ENCODE measurements at places on chromosomes 2 and 18. TPM values are rescaled to one million over a fixed set of nuclear protein-coding genes. Genes with fewer than 3 reads are reported as not detected.

GRCh38 chr2:210663631-210664089 lies 107.3 kb downstream of the CPS1 start:
- DNase-seq: no peak

HOXD13 gene
- total RNA-seq: not detected

GRCh38 chr2:72008608-72009007 lies 139.1 kb downstream of the CYP26B1 start:
- no peak for DNase-seq

DNA sequence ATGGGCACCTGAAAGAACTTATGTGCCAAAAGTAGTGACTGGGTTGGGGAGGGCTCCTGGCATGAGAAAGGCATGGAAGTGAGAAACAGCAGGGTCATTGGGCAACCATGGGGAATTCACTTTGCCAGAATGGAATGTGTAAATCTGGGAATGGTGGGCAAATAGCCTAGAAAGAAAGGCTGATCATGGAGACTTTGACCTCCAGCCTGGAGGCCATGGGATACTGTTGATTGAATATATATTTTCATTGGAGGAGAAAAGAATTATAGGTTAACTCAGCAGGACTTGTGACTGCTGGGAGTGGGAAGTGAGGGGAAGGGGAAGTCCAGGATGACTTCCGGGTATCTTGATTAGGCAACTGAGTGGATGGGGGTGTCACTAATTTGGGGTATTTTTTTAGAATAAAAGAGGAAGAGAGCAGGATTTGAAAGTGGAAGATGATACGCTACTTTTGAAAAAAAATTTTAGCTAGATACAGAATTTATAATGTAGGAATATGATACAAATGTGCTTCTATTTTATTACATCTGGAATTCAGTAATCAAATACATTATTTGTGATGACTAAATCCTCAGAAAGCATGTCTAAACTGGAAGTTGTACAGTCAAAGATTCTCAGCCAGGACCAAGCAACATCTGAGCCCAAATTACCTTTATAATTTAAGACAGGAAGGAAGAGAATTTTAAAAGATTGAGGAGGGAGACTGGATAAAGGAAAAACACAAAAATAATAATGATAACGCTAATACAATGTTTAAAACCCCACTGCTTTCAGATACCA lies 116.2 kb downstream of the GATA6 start:
- no peak for DNase-seq

HOXD3 gene
- not detected for total RNA-seq

GRCh38 chr2:3462493-3463104 lies 56.7 kb downstream of the ADI1 start:
- no peak for DNase-seq

SPATS2L gene
- 5.9 TPM for total RNA-seq

DNA sequence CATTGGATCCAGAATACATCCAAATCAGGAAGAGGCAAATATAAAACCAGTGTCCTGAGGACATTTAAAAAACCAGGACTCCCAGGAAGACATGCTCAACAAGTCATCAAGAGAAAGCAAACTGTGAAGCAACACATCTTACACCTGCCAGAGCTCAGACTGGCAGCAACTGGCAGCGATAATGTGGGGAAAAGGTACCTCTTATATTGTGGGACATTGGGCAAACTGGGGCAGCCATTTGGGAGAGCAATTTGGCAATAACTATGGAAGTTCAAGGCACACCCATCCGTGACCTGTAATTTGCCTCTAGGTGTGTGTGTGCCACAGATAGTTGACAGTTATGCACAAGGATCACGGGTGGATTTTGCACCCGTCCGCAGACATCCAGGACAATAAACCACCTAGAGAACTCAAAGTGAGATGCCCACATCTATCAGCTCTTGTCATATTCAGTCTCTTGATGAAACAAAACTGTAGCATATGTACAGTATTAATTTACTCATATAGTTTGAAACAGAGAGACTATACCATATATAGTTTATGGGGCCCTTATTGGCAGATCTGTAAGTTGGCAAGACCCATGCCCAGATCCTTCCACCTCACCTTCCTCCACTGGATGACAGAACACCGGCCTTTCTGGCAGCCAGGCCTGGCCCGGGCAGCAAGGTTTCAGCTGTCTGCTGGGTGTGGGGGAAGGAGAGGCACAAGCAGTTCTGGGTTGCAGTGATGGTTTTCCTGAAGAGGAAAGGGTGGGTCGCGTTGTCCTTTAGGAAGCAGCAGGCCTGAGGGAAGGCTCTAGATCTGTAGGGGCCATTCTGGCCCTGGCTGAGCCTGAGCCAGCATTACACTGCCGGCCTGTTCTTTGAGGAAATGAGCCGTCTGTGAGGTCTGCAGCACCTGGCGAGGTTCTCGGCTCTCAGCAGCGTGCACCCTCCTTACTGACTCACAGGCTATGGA lies 18.8 kb downstream of the HJURP start:
- DNase-seq: no peak

DNA sequence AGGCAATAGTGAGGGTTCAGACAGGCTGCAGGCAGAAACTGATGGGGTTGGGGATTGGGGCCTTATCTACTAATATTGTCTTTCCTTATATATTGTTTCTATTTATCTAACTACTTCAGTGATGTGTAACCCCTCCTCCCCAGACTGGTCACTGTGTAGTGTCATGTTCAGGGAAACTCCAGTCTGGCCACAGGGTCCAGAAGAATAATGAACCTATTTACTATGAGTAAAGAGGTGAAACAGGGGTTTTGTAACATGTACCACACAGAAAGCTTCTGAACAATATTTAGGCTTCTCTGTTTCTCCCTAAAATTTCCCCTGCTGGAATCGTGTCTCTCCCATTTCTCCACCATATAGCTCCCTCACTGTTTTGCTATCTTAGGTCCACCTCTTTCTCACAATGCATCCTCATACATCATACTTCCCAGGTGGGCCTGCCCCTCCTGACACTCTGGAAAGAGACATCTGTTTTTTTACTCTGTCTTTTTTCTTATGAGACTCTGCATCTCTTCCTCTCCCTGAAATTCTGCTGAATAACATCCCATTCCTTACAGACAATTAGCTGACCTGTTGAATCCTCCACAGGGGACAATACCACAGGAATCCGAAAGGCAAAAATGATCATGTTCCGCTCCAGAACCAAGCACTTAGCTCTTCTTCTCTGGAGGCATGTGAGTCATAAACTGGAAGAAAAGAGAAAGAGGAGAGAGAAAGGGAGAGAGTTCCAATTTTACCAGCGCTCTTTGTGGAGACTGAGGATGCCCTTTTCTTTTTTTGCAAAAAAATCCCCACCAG lies 154.8 kb downstream of the ZEB2 start:
- DNase-seq: no peak

DNA sequence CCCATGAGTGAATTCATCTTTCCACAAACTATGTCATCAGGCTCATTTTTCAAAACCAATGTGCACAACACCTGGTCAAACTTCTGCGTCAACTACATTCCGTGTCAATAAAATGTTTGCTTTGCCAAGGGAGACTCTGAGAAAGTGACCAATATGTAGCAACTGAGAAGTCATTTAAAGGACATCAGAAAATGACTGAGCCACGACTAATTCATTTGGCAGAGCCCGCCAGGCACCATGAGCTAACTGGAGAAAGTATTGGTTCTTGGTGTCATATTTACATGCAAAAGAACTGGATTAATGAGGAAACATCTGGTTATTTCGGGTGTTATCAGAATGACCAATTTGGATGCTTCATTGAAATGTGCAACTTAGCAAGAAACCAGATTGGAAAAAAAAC lies 7.2 kb downstream of the RND3 start:
- no peak for DNase-seq

DNA sequence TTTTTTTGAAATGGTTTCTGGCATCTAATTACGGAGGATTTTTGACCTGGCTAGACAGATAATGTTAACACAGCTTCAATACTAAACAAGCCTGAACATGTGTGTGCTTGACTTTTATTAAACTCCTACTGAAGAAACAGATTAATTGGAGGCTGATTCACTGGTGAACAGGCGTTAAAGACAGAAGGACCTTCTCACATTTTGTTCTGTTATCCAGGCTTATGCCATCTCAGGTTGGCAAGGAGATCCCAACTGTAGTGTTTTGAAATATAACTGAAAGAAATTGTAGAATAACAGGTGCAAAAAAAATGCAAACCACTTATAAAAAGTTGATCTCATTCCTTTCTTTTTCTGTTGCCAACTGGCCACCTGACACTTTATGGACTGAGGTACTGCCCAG lies 269.6 kb downstream of the ARHGAP15 start:
- no peak for DNase-seq

OTOF gene
- 0.91 TPM for total RNA-seq

- no peak for DNase-seq
Observed at GRCh38 chr2:10447300-10447894, 730 bp downstream of the ODC1 start.

GRCh38 chr18:13530879-13531387 lies 195.4 kb downstream of the FAM210A start:
- no peak for DNase-seq

TACR1 gene
- total RNA-seq: not detected

PARD3B gene
- total RNA-seq: 1.2 TPM

BOLL gene
- not detected for total RNA-seq

- no peak for DNase-seq
Observed at GRCh38 chr2:137178951-137179377, 413.6 kb downstream of the THSD7B start.

DNA sequence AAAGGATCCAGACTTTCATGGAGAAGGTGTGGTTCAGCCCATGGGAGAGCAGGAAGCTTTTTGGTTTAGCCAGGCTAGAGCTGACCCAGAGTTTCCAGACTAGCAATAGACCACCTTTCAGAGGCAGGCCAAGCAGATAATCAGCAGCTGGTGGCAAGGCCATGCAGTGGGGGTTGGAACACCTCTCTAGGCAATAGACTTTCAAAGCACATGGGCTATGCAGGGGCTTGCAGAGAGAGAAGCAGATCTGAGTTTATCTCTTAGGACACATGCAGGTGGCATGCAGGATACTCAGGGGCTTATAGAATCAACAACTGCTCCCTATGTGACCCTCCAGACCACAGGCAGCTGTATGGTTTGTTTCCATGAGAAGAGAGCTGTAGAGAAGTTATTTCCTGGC lies 9.4 kb downstream of the XIRP2 start:
- no peak for DNase-seq

SERPINB3 gene
- total RNA-seq: not detected

GRCh38 chr2:106642679-106643078 lies 155.5 kb downstream of the CD8B2 start:
- DNase-seq: no peak

KCNG2 gene
- total RNA-seq: not detected

- no peak for DNase-seq
Observed at GRCh38 chr2:43073401-43073825, 153.0 kb downstream of the ZFP36L2 start.

- no peak for DNase-seq
Observed at GRCh38 chr18:28584731-28585130, 407.8 kb upstream of the CDH2 start.

- no peak for DNase-seq
Observed at GRCh38 chr2:109636317-109636716, 22.2 kb downstream of the SOWAHC start.

- DNase-seq: no peak
Observed at GRCh38 chr2:101821059-101821805, 123.7 kb downstream of the MAP4K4 start.

DNA sequence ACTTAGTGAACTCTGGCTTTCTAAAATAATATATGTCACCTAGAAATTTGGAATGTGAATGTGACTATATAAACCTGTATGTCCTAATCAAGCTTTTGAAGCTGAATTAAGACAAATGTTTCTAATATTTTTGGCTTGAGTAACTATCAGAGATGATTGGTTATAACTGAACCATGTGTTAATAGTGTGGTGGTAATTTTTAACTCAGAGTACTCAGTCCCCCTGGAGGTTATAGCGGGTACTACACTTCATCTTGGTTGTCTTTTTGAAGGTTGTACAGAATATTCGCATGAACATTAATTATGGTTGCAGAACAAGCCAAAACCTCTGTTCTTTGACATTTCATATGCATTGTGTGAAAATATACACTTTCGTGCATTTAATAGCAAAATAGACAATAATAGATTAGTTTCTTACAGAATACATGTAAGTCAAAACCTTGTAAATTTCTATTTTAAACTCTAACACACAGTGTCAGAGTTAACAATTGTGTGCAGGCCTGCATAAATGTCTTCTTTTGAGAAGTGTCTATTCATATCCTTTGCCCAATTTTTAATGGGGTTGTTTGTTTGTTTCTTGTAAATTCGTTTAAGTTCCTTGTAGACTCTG lies 86.0 kb downstream of the OSBPL6 start:
- DNase-seq: peak; percentile 36

AQP12B gene
- not detected for total RNA-seq

EGR4 gene
- total RNA-seq: not detected

DNA sequence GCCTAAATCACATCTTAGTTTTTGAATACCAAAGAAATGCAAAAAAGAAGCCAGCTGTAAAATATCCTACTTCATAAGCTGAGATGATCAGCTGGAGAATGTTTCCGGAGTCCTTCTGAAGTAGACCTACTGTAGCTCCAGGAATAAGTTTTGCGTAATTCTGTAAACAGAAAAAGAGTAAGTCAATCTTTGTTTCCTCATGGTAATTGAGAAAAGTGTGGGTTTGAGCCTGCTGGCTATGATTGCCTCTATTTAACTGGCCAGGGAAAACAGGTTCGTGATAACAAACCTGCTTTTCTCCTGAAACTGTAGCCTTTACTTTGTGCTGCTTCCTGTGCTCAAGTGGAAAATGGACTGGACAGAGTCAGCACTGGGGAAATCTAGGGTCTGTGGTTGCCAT lies 58.2 kb downstream of the ITGB6 start:
- DNase-seq: no peak

GRCh38 chr18:44818668-44819403 lies 138.1 kb downstream of the SETBP1 start:
- no peak for DNase-seq

SEPTIN10 gene
- total RNA-seq: 5.1 TPM

OTX1 gene
- not detected for total RNA-seq

CD8B2 gene
- not detected for total RNA-seq

MBOAT2 gene
- total RNA-seq: 1.5 TPM

- no peak for DNase-seq
Observed at GRCh38 chr2:17518212-17519154, at the start of gene RAD51AP2. Gene RAD51AP2, minus strand, starts transcription at chr2:17518440. Its CDS starts 25 bp downstream, at chr2:17518415.

GRCh38 chr2:26049641-26050040 lies 15.8 kb downstream of the RAB10 start:
- DNase-seq: no peak

DNA sequence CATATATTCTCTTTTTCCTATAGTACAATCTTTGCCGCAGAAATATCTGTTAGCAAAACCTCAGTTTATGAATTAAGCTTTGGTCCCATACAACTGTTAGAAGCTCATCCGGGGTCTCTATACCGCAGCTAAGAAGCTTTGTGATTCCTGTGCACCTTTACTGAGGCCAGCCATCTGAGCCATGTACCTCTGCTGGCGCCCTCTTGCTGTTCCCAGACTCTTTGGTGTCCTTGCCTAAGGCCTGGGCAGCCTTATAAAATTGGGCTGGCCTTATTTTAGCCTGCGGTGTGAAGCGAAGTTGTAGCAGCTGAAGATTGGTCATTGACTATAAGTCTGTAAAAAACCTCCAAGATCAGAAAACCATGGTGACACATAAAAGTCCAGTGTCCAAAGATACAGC lies 1135.1 kb upstream of the CHAC2 start:
- DNase-seq: no peak

All from CD4-positive, alpha-beta memory T cell (primary cell).